ENCODE measurements at places on chromosomes 4 and X. TPM values are rescaled to one million over a fixed set of nuclear protein-coding genes. Genes with fewer than 3 reads are reported as not detected.

DNA sequence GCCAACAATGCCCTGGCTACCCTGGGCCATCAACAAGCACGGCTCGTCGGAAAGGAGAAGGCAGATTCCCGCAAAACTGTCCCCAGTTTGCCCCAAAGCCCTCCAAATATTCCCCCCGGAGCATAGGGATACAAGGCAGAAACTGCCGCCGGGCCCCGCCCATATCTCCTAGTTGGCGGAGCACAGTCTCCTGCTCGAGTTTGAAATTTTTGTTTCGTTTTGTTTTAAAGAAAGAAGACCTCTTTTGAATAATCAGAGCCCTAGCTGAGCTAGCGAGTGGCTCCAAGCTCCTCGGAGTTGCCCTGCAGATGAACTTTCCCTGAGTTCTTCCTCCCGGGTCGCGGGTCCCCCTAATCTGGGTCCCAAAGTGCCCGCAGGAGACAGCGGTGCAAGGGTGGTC, 138.1 kb upstream of the ZIC3 start:
- DNase-seq: no peak

GRCh38 chr4:7302781-7303404, 110.6 kb downstream of the SORCS2 start:
- no peak for DNase-seq

DNA sequence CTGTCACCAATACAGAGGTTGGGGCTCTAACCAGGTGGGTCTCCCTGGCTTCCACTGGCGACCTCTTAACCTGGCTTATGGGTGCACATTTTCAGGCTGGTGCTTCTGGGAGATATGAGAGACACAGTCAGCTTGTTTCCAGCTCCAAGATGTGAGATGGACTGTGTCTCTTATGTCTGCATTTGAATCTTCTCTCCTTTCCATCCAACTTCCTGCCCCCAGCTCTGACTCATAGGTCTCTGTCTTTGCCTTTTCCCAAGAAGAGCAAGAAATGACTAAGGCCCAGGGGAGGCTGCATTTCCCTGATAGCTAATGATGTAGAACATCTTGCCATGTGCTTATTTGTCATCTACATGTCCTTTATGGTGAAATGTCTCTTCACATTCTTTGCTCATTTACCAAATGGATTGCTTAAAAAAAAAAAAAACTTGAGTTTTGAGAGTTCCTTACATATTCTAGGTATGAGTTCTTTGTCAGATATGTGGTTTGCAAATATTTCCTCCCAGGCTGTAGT, 3.2 kb upstream of the UXT start:
- DNase-seq: no peak

- DNase-seq: no peak
Observed at GRCh38 chr4:130214268-130214667, 1118.3 kb downstream of the C4orf33 start.

- no peak for DNase-seq
Observed at GRCh38 chr4:176653401-176654220, 139.1 kb downstream of the VEGFC start.

- no peak for DNase-seq
Observed at GRCh38 chrX:28988246-28988645, 401.0 kb downstream of the IL1RAPL1 start.

- no peak for DNase-seq
Observed at GRCh38 chrX:119190831-119191230, 45.3 kb upstream of the PGRMC1 start.

Gene PNMA3
- total RNA-seq: 14.2 TPM

Gene SFRP2
- total RNA-seq: 6.1 TPM
